ENCODE measurements at places on chromosomes 11 and 22.

DNA sequence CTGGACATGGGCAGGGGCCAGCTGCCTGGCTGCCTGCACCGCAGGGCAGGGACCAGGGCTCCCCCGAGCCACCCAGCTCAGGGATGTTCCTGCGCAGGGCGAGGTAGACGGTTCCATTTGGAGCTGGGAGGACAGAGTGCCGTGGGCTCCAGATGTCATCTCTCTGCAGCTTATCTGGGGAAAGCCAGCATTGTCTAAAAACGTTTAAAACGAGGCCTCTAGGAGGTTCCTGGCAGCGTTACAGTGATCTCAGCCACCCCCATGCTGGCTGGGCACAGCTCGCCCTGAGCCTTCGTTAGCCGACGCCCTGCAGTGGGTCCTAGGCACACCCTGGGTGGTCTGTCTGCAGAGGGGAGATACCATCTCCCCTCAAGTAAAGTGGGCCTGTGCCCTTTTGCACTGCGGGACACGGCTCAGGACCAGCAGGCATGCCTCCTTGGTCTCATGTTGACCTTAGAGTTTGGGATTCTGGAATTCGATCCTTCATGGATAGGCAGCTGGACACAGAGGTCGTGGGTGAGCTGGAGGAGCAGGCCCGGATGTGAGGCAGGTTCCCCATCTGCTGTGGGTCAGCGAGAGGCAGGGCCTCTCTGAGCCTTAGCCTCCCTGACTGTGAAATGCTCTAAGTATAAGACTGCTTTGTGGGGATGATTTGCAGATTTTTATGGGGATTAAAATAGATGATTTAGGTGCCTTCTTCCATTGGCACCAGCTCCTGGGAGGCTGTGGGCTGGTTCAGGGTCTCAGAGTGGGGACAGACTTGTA, 14.1 kb downstream of the SYNGR1 start:
- no peak for DNase-seq

GRCh38 chr11:88259431-88259830, 78.1 kb downstream of the CTSC start:
- no peak for DNase-seq

DNA sequence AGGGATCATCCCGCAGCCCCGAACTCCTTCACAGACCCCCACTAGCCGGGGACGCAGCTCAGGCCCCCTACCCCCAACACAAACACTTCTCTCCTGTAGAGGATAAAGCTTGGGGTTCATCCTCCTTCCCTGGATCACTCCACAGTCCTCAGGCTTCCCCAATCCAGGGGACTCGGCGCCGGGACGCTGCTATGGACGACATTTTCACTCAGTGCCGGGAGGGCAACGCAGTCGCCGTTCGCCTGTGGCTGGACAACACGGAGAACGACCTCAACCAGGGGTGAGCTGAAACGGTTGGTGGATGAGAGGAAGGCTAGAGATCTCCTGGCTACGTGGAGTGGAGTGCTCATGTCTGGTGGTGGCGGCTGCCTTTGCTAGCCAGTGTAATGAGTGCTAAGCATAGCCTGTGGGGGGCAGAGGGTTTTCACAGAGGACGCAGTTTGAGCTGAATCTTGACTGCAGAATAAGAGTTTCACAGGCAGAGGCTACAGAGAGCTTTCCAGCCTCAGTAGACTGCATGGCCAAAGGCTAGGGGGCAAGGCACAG, 580 bp downstream of the ILK start:
- DNase-seq = peak; percentile 71

DNA sequence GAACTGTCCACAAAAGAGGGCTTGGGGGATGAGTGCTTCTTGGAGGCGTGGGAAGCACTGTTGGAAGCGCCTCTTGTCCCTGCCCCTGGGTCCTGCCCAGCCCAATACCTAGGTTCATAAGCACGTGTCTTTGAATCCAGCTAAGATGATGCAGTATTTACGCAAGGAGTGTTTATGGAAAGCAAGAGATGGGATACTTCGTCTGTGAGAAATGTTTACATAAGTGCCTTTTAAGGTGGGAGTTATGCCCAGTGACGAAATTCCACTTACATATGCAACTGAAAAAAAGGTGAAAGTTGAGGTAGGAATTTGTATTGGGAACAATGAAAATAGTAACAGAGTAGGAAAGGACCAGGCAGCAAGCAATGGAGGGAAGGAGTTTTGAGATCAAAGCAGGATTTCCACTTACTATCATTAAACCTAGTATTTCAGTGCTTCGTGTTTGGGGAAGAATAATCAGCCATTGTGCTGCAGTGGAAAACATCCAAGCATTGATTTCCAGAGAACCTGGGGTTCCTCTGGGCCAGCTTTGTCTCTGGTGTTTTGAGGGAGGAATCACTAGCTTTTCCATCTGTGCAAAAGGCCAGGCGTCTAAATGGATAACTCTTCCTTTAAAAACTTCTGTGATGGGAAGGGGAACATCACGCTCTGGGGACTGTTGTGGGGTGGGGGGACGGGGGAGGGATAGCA, 115.3 kb upstream of the TTC12 start:
- DNase-seq = no peak

GRCh38 chr11:57181678-57182305, at the start of gene LRRC55:
Gene LRRC55, plus strand, starts transcription at chr11:57181953. Its CDS starts 70 bp downstream, at chr11:57182023.
- no peak for DNase-seq

- no peak for DNase-seq
Measured at GRCh38 chr22:40479887-40480538, 109.6 kb downstream of the SGSM3 start.

DNA sequence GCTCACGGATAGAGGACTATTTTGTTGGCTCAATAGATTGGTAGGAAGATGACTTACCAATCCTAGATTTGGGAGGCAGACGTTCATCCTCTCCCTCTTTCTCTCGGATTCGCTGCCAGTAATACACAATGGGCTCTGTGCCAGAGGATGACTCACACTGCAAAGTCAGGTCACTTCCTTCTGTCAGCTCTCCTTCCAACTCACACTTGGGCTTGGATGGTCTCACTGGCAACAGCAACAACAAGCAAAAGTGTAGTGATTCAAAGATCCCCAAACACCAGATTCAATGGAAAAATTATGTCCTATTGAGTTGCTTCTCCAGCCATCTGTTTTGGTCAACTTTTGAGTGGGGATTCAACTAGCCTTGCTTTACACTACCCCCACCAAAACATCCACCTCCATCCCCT, 21.7 kb upstream of the HSPA8 start:
- no peak for DNase-seq

GRCh38 chr11:130405428-130405827, 23.0 kb downstream of the ADAMTS8 start:
- DNase-seq = no peak

DNA sequence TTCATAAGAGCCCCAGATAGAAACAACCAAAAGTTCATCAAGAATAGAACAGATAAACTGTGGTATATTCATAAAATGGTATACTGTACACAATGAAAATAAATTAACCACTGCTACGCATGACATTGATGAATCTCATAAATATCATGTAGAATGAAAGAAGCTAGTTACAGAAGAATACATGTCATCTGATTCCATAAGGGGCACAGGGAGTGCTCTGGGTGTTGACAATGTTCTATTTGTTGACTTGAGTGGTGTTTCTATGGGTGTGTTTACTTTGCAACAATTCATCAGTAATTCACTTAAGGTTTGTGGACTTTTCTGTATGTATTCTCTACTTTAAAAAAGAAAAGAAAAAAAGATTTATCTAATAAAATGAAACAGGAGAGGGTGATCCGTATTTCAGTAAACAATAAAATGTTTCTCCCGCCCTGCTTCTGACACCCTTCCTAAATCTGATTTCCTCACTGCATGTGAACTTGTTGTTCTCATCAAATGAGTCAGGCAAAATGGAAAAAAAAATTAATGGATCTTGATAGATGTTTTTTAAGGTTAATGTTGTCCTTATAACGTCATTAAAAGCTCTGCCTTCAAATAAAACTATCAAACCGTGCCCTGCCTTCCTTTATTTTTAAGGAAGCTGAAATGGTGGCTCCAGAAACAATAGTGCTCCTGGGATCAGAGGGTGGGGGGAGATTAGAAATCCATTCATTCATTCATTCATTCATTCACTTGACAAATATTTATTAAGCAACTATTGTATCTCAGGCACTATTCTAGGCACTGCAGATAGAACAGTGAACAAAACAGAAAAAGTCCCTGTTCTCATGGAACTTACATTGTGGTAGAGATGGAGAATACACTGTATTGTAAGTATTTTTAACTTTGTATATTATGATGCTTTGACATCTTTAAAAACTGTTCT, 77.2 kb upstream of the CD44 start:
- no peak for DNase-seq

GRCh38 chr11:79314906-79315689, 125.7 kb downstream of the TENM4 start:
- DNase-seq = no peak

- peak; percentile 73 for DNase-seq
Measured at GRCh38 chr11:77047007-77047927, 13.1 kb downstream of the B3GNT6 start.

DNA sequence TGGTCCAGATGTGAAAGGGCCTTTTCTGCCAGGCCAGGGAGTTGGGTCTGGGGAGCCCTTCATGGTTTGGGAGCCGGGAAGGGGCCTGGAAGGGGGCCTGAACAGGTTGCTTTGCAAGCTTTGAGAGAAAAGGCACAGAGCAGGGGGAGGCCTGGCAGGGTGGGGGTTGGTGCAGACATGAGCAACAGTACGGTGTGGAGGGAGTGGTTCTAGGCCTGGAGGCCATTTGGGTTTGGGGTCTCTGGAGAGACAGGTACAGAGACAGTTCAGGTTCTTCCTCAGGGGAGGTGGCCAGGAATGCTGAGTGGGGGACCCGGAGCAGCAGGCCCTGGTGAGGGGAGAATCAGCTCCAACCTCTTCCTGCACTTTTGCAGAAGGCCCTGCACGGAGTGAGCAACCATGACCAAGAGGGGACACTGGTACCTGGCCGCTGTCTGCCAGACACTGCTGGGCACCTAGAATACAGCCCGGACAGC, 1.4 kb downstream of the KDELR3 start:
- DNase-seq = no peak

GRCh38 chr11:129374081-129374992, 1.3 kb upstream of the BARX2 start:
- no peak for DNase-seq

GRCh38 chr22:49903322-49904039, 14.8 kb downstream of the ALG12 start:
- DNase-seq = no peak

DNA sequence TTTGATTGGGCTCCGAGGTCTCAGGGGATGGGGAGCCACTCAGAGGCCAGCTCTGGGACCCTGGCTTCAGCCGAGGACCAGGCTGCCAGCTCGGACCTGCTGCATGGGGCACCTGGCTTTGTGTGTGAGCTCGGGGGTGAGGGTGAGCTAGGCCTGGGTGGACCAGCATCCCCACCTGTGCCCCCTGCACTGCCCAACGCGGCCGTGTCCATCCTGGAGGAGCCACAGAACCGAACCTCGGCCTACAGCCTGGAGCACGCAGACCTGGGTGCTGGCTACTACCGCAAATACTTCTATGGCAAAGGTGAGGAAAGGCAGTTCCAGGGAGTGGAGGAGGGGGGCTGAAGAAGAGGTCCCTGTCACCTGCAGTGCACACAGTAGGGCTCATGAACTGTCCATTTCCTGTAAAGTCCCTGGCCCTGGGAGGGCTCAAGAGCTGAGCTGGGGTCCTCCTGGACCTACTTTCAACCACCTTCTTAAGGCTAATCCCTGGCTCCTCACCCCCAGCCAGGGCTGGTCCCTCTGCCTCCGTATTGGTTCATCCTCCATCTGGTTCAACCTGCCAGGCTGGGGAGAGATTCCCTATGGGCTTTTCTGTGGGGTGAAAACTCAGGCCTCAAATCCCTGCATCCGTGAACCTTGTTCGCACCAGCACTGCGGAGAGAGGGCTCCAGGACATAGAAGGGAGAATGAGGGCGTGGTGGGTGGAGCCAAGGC, 3.6 kb downstream of the SIPA1 start:
- DNase-seq = no peak

DNA sequence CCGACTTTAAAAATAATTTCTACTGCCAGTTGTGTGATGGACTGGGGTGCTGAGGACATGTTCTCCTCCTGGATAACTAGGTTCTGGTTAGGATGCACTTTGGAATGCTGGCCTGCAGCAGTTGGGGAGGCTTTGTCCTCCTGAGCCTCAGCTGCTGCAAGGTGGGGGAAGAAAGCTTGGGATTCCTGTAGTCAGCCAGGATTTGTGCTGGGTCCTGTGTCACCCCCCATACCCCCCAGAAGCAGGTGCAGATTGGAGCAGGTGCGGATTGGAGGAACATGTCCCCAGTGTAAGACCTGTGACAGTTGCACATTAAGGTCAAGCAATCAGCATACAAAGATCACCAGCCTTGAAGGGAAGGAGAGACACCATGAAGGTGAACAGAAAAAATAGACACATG, 51.1 kb downstream of the MED15 start:
- no peak for DNase-seq

- DNase-seq = peak; percentile 36
Measured at GRCh38 chr11:62842171-62842741, 2.9 kb upstream of the WDR74 start.

GRCh38 chr22:30830907-30831306, 136.2 kb downstream of the OSBP2 start:
- no peak for DNase-seq

DNA sequence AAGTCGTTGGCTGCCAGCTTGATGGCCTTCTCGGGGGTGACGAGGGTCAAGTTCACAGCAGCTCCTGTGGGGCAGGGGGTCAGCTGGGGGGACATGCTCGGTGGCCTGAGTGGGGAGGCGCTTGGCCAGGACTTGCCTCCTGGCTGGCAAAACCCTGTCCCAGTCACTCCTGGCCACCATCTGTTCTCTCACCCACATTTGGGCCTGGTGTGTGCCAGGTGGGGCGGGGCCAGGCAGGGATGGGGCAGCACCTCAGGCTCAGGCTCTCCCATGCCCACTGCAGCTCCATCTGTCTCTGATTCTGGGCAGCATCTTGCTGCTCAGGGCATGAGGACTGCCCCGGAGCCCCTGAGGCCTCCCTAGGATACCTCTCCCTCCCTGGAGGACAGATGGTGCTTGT, 3.7 kb upstream of the CEND1 start:
- DNase-seq = no peak

DNA sequence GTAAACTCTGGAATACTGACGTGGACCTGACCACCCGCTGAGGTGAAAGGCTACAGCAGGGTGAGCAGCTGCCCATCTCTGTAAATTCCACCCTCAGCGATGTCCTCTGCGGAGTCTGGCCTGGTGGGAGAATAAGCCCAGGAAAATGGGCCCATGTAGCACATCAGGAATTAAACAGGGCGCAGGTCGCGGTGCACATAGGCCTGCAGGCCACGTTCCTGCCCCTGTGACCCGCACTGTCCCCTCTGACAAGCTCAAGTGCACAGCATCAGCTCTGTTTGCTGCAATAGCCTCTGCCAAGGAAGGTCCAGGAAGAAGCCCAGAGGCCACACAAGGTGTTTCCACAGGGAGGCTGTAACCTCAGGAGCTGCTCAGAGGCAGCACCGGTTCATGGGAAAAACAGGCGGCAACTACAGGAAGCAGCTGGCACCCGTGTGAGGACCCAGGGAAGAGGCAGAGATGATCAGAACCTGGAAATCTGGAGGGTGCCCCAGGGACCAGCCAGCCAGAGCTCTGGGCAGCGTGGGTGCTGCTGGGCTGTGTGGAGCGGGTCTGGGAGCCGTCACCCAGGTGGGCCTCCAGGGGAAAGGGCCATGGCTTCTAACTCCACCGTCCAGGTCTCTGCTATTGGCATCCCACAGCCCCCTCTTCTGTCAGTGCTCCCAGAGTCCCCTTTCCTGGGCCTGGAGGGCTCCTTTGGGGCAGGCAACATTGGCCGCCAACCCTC, 808 bp upstream of the IFITM2 start:
- DNase-seq = no peak

- DNase-seq = no peak
Measured at GRCh38 chr22:33889748-33890147, 30.5 kb downstream of the LARGE1 start.

GRCh38 chr11:22471385-22471784, 133.2 kb downstream of the SLC17A6 start:
- no peak for DNase-seq
